ENCODE measurements at places on chromosomes 2 and 18.

DNA sequence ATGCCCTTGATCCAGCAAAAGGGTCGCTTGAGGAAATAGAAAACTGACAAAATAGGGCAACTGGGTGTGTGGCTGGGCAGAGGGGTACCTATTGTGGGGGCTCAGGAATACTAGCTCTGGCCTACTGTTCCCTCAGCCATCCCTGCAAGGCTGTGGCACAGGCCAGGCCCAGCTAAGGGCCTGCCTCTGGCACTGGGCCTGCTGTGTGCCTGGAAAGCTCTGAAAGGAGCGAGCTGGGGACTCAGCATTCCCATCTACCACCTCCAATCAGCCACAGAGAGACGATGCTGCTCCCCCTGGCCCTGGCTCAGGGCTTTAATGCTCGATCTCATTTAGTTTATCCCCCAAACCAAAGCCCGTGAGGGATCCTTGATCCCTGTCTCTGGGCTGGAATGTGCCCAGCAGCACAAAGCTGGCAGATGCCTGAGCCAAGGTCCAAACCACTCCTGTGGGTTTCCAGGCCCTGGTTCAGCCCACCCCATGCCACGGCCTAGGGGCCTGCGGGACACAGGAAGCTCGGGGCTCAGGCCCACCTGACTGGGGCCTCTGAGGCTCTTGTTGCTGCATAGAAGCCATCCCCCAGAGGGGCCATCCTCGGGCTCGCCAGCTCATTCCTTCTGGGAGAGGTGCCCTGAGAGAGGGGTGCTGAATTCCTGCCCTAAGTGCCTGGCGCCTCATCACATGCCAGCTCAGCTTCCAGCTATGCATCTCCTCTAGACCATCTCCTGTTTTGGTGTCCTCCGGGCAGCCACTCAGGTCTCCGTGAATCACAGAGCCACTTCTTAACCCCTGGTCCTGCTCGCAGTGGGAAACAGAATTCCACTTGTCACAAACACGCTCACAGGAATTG lies 43.0 kb upstream of the KCNF1 start:
- no peak for DNase-seq

DNA sequence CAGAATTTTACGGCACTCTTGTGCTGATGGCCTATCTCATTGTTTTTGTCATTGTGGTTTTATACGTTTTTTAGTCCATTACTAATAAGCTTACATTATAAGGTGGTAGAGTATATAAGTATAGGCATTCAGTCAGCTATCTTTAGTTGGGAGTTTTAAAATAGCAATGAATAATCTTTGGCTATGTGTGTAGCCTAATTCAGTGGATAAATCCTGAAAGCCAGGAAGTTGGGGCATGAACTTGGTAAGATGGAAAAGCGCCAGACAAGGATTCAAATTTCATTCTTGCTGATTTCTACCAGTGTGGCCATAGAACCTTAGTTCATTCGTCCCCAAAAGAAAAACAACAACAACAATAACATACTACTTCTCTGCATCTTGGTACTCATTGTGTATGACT lies 31.2 kb downstream of the EPC2 start:
- no peak for DNase-seq

- no peak for DNase-seq
Observed at GRCh38 chr2:47193607-47194006, 38.5 kb upstream of the STPG4 start.

DNA sequence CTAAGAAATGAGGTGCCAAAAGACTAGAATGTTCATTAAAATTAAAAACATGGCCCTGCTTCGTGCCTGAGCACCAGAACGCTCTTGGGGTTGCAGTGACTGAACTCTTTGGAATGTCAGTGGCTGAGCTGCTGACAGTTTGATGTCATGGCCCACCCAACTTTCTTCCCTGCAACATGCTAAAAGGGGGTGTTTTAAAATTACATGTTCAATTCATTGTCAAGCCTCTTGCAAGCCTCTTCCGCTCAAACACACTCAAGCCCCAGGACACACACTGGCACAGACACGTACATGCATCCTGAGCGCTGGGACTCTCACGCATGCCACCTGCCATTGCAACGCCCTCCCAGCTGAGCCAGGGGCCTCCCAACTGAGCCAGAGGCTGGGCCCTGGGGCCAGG lies 12.6 kb downstream of the RUFY4 start:
- no peak for DNase-seq

- DNase-seq = no peak
Observed at GRCh38 chr2:148201075-148202004, 180.4 kb downstream of the MBD5 start.

DNA sequence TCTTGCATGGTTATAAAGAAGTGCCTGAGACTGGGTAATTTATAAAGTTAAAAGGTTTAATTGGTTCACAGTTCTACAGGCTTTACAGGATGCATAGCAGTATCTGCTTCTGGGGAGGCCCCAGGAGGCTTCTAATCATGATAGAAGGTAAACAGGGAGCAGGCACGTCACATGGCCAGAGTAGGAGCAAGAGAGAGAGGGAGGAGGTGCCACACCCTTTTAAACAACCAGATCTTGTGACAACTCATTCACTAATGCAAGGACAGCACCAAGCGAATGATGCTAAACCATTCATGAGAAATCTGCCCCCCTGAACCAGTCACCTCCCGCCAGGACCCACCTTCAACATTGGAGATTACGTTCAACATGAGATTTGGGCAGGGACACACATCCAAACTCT lies 141.1 kb downstream of the EN1 start:
- DNase-seq = no peak

GRCh38 chr2:125224830-125225229 lies 1199.7 kb downstream of the CNTNAP5 start:
- no peak for DNase-seq

DNA sequence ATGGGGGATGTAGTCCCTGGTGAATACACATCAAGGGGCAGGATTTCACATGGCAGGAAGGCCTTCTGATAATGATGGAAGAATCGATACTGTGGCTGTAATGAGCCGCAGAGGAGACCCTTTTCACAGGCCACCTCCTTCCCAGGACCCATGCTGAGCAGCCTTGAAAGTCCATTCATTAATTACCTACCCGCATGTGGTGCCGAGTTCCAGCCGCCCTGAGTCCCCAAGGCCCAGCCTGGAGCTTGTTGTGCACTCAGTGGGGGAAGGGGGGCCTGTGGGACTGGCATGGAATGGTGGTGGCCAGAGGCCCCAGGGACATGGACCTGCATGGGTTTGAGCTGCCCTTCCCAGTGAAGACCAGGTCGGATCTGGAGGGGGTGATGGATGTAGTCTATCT lies 25.5 kb downstream of the ASB18 start:
- no peak for DNase-seq

- no peak for DNase-seq
Observed at GRCh38 chr2:229388731-229389130, 117.6 kb upstream of the PID1 start.

DNA sequence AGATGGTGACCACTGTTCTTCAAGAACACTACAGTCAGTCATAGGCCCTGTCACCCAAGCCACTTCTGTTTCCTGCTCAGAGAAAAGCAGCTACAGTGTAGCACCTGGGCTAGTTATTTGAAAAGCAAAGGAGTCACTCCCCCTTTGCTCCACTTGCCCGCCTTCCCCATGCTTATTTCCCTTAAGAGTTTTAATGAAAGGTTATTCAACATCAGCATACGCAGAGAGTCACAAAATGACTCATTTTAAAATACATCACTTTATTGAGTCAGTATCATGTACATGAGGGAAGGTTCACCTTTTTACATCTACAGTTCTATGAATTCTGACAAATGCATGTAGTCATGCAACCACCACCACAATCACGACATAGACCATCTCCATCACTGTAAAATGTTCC lies 71.3 kb downstream of the TNFRSF11A start:
- DNase-seq = no peak

DNA sequence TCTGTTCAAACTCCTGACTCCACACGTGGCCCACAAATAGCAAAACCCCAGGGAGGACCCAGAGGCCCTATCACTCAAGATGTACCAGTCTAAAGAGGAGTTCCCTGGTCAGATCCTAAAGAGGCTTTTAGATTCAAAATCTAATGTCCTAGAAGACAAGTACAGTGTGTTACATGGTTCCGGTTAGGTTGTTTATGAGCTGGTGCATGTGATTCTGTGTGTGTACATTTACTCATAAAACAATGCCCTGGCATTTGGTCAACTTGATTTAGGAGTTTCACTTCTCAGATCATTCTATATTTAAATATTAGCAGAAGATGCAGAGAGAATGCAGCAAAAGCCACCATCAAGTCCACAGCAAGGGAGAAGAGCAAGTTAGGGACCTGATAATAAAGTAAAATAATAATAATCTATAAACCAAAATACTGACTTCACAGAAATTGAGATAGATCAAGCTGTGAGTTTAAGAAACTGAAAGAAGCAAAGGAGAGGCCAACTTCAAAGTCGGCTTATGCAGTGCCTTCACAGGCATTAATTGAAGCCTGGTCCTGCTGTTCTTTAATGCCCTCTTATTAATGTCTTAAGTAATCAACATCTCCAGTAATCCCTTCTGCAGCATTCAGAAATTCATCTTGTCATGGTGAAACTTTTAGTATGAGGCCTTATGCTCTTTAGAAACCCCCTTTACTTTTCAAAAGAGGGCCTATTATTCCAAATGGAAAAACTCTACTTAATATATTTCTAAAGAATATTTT lies 4.2 kb upstream of the AP1S3 start:
- DNase-seq = no peak

GRCh38 chr2:109637749-109638570 lies 23.8 kb downstream of the SOWAHC start:
- DNase-seq = no peak

- no peak for DNase-seq
Observed at GRCh38 chr2:213863541-213863940, 547.3 kb upstream of the VWC2L start.

- DNase-seq = no peak
Observed at GRCh38 chr2:166984797-166985196, 96.5 kb downstream of the XIRP2 start.

DNA sequence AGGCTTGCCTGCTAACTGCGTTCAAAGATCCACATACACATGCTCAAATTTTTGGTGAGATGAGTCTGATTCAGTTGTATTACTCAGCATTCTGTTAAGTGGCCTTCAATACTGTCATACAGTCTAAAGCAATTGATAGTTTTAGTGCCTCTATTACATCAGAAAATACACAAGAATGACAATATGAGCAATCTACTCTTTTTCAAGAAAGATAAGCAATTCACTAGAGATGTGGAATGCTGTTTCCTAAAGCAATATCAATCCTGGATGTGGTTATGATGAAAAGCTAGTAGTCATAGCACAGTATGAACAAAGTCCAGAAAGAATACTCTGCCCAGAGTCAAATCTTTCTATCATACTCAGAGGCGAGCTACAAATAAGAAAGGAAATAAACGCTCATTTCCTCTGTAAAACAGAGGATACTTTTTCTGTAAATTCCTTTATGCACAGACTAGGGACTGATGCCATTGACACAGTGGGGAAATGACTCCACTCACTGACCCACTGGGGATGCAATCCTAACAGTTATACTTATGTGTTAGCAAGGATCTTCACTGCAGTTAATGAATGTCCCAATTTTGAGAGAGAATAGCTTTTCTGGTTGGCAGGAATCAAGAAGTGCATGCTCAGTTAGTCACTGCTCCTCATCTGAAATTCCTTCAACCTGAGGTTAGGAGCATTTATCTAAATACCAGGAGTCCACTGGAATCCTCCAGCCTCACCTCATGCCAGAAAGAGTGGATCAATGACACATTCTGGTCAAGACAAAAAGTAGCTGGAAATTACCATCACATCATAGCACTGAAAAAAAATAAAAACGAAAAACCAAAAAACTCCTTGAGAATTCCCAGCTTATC lies 83.3 kb downstream of the PDE11A start:
- DNase-seq = no peak

DNA sequence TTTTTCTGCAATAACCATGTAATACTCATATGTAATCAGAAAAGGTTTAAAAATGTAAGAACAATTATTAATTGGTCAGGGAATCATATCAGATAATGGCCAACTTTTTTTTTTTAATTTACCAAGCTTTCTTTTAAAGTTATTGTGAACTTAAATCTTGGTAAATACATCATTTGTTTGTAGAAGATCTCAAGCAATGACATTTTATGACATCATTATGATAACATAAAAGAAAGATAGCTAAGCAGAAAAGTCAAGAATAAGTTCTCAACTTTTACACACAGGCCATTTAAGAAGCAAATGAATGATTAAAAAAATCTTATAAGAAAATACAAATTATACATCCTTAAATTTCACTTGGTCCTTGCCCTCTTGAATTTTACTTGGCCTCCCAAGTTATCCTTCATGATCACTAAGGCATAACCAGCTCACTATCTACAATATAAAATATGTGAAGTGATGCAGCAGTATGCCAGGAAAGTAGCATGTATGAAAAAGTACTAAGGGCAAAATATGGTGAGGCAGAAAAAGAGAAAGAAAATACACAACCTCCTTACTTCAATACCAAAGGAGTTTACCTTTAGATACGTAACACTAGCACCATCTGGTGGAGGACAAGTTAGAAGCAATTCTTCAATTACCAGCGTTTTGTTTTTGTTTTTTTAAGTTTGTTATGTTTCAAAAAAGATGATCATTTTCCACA lies 116.6 kb downstream of the SRBD1 start:
- peak; percentile 24 for DNase-seq

DNA sequence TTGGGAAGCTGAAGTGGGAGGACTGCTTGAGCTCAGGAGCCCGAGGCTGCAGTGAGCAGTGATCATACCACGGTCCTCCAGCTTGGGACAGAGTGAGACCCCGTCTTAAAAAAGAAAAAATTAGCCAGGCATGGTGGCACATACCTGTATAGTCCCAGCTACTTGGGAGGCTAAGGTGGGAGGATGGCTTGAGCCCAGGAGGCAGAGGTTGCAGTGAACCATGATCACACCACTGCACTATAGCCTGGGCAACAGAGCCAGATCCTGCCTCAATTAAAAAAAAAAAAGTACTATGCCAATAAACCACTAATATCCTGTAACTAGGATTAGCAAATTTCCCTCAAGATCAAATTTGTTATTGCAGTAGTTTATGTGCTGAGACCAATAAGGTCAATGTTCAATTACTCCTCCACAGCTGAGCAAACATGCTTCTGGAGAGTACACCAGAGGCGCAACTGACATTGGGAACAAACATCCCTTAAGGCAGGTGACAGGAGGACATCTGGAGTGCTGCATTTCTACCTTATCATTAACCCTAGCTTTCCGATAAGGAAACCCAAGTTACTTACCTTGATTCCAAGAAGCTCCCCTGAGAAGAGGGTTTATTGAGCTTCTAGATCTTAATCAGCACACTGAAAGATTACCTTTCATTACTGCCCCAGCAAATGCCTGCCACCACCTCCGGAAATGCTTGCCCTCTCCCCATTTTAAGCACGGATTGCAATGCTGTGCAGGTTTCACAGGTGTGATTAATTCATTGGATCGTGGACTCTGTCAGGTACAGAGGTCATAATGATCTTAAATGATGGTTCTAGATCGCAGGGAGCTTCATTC lies 26.2 kb downstream of the MGAT4A start:
- no peak for DNase-seq

GRCh38 chr2:142866426-142866825 lies 11.0 kb upstream of the KYNU start:
- no peak for DNase-seq

GRCh38 chr2:123434546-123435395 lies 590.3 kb upstream of the CNTNAP5 start:
- no peak for DNase-seq

- no peak for DNase-seq
Observed at GRCh38 chr2:239288237-239288636, 112.6 kb downstream of the HDAC4 start.
